ENCODE measurements at places on chromosomes 11 and 22.

DNA sequence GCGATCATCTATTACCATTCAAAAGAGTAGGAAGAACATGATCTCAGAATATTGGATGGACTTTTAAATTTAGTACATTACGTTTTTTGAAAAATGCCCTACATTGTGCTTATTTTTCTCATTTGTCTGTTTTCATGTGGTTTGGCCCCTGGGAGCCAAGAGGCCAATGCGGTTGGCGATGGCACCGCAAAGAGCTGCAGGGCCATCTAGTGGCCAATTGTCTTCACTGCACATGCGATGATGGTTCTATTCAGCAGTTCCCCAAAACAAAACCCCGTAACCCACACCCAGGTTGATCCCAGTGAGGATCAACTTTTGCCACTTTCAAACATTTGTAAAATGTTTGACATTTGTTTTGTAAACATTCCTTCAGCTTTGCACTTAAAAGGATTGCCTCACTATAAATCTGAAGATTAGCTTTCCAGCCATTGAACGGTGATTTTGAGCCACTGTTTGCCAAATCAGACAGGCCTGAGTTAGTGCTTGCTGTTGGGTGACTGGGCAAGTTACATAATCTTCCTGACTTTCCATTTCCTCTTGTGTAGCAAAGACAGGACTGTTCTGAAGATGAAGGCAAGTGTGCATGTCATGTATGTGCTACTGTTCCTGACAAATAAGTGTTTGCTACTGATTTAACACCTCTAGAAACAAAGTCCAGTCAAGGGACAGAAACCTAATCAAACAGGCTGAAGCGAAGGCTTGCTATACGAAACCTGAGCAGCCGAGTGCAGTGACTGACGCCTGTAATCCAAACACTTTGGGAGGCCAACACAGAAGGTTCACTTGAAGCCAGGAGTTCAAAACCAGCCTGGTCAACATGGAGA lies 29.2 kb upstream of the XBP1 start:
- DNase-seq = peak; percentile 85

DNA sequence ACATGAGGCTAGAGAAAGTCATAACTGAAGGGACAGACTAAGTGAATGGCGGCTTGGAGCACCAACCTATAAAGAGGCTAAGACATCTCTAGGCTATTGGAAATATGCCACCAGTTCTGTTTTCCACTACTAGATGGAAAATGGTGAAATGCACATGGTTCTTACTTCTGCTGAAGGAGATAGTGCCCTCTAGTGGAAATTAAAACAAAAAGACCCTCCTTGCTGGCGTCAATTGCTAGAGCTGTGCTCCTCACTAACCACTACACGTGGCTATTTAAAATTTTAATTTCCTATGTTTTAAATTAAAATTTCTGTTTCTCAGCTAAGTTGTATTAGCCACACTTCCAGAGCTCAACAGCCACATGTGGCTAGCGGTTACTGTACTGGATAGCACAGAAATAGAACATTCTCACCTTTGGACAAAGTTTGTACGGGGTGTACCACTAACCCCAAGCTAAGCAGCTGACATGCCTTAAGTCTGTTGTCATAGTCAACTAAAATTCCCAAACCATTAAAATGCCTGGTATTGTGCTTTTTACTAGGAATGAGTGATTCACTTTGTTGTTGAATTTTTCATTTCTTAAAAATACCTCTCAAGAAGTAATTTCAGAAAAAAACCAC lies 34.1 kb upstream of the CALCA start:
- peak; percentile 75 for DNase-seq

- DNase-seq = no peak
Measured at GRCh38 chr11:31500560-31500959, 8.9 kb downstream of the IMMP1L start.

- no peak for DNase-seq
Measured at GRCh38 chr11:68989936-68990606, 9.3 kb upstream of the MRGPRD start.

GRCh38 chr11:36565031-36565610 lies 2.7 kb upstream of the RAG1 start:
- DNase-seq = no peak

- no peak for DNase-seq
Measured at GRCh38 chr11:65782816-65783228, 2.0 kb upstream of the AP5B1 start.

GRCh38 chr11:12449961-12450715 lies 72.8 kb downstream of the PARVA start:
- no peak for DNase-seq

DNA sequence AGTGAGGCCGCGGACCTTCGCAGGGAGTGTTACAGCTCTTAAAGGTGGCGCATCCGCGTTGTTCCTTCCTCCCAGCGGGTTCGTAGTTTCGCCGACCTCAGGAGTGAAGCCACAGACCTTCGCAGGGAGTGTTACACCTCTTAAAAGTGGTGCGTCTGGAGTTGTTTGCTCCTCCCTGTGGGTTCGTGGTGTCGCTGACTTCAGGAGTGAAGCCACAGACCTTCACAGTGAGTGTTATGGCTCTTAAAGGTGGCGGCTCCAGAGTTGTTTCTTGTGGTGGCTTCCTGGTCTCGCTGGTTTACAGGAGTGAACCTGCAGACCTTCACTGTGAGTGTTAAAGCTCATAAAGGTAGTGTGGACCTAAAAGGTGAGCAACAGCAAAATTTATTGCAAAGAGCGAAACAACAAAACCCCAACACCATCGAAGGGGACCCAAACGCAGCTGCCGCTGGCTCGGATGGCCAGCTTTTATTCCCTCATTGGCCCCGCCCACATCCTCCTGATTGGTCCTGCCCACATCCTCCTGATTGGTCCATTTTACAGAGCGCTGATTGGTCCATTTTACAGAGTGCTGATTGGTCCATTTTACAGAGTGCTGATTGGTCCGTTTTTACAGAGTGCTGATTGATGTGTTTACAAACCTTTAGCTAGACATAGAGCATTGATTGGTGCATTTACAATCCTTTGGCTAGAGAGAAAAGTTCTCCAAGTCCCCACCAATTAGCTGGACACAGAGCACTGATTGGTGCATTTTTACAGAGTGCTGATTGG lies 1.2 kb upstream of the TMEM45B start:
- DNase-seq = no peak

DNA sequence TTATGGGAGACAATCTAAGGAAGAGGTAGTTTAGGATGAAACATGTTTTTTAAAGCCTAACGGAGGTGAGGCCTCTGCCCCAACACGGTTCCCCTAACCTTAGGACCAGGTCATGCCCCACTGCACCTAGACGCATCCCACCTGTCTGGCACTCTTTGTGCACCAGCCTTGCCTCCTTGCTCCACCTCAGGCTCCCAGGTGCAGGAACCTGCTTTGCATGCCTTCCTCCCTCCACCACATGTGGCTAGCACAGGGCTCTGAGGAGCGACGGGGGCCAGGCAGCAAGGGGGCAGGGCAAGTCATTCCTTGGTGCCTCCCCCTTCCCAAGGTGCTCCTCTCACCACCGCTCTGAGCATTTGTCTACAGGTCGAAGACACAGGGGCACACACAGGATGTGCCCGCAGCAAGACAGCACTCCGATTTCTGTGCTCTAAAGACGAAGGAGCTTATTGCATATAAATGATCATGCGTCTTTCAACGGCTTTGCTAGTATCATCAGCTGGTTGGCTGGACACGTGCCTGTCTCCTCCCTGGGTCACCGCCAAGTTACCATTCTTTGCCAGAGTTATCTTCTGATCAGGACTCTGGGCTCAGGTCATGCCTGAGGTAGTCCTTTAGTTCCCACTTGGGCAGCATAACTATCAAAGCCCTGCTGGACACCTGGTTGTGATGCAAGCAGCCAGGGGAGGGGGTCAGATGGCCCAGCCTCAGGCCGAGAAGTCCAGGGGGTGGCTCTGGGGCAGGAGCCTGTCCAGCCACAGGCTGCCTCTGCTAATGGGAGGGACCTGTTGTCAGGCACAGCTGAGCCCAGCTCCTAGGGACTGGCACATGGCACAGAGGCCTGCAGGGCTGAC lies 172.0 kb upstream of the NTM start:
- DNase-seq = no peak

GRCh38 chr11:19398772-19399527 lies 158.2 kb upstream of the E2F8 start:
- no peak for DNase-seq

DNA sequence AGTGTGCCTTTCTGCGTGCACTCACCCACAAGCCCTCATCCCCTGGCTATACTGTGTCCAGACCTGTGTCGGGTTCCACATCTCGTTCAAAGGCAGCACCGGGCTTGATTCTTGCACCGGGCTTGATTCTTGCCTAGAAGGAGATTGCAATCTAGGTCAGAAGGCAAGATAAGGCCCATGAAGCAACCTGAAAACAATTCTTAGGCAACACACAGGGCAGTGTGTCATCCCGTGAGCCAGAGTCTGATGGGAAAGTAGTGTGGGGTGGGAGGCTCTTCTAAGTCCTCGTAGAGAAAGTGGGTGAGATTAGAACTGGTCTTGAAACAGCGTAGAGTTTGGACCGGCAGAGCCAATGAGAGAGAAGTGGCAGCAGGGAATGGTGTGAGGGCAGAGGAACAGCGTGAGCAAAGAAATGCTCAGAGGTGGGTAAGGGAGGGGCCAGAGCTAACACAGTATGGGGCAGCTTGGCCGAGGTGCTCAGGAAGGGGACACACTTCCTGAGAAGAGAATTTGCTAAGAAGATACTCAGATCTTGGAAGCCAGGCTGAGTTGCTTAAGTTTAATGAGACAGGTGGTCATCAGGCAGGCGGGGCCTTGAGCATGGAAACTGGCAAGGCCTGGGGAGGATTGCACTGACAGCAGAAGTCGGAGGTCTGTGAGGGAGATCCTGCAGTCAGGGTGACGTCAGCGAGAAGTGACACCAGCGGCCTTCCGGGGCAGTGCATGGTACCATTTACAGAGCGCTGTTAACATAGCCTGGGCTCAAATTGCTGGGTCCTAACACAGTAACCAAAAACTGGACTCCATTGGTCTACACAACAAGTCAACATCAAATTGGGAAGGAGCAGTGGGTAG lies 40.7 kb upstream of the DKK3 start:
- no peak for DNase-seq

GRCh38 chr22:30561402-30562189 lies 12.9 kb downstream of the GAL3ST1 start:
- DNase-seq = no peak

DNA sequence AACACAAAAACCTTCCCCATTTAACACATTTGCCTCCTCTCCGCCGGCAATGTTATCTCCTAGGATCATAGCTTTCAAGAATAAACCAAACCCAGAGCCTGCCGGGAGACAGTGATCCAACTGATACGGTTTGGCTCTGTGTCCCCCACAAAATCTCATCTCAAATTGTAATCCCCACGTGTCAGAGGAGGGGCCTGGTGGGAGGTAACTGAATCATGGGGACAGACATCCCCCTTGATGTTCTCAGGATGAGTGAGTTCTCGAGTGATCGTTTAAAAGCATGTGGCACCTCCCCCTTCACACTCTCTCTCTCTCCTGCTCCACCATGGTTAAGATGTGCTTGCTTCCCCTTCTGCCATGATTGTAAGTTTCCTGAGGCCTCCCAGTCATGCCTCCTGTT lies 33.3 kb downstream of the RBFOX2 start:
- no peak for DNase-seq

DNA sequence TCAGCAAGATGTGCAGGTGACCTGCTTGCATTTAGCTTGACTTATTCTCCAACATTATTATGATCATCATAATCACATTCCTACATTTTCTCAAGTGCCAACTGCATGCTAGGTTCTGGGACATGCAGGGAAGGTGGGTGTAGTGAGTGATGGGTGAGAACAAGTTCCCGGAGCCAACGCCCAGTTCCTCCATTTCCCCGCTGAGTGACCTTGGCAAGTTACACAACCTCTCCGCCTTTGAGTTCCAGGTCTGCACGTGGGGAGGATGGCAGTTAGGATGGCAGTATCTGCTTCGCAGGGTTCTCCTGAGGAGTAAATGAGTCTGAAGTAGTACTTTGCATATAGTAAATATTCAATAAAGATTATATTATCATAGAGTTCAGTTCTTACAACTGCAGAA lies 140.3 kb downstream of the GRIK4 start:
- DNase-seq = no peak

GRCh38 chr11:20007386-20007785 lies 152.9 kb downstream of the DBX1 start:
- DNase-seq = no peak

DNA sequence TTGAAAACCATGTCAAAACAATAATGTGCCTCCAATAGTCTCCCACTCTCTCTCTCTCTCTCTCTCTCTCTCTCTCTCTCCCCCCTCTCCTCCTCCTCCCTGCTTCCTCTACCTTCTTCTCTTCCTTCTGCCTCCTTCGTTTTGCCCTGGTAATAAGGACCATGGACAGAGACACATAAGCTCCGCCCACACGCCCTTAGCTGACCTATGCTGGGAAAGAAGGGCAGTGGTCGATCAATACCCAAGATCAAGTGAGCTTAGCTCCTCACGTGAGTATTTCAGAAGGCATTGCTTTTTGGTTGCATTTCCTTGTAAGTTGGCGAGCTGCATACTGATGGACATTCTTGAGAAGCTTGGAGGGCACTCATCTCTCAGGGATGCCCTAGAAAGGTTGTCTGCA lies 194.8 kb downstream of the MIAT start:
- no peak for DNase-seq

- no peak for DNase-seq
Measured at GRCh38 chr11:58316142-58316541, 42.7 kb downstream of the OR5B17 start.

DNA sequence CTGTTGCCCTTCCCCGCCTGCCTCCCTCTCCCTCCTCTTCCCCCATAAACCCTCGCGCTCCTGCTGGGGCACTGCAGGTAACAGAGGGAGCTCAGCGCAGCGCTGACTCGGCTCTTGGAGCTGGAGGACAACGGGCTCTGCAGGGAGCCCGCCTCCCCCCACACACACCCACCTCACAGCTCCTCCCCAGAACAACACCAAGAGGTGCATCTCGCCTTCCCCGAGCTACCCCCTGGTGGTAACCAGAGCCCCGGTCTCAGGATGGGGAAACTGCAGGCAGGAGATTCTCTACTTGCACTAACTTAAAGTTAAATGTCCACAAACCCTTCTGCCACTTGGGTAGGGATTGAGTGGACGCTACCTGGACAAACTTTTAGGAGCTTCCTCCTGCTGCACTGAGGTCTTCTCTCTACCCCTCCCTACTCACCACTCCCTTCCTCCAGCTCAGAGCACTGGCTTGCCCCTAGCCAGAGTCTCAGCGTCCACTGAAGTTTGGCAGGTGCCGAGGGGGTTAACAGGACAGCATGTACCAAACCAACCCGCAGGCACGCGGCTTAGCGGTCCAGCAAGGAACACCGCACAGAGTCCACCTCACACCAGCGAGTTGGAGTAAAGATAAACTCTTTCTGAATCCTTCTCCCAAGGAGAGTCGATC lies 4.0 kb upstream of the SCN4B start:
- no peak for DNase-seq

DNA sequence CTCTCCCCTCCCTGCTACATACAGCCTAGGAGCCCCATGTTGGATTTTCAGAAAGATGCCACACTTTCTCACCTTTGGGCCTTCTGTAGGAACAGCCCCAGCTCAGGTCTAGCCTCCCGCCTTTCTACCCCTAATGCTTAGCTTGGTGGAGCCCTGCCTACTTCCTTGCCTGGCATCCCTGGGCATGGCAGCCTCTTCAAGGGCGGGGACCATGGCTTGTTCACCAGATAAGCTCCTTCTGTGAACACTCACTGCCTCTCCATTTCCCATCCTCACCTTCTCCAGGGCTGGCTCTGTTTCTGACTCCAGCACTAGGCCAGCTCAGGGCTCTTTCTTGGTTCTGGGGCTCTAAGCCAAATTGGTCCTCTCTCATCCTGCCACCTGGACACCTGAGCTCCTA lies 1.4 kb downstream of the SEPTIN3 start:
- DNase-seq = no peak

- no peak for DNase-seq
Measured at GRCh38 chr11:70577948-70578347, 179.6 kb downstream of the CTTN start.

GRCh38 chr22:20438427-20438677 lies 727 bp upstream of the SCARF2 start:
- DNase-seq = no peak
